Pancreas (tissue), 10 donors: ENCODE measurements at places on chromosomes 1 and 21. TPM values are rescaled to one million over a fixed set of nuclear protein-coding genes. Genes with fewer than 3 reads are reported as not detected.

DNA sequence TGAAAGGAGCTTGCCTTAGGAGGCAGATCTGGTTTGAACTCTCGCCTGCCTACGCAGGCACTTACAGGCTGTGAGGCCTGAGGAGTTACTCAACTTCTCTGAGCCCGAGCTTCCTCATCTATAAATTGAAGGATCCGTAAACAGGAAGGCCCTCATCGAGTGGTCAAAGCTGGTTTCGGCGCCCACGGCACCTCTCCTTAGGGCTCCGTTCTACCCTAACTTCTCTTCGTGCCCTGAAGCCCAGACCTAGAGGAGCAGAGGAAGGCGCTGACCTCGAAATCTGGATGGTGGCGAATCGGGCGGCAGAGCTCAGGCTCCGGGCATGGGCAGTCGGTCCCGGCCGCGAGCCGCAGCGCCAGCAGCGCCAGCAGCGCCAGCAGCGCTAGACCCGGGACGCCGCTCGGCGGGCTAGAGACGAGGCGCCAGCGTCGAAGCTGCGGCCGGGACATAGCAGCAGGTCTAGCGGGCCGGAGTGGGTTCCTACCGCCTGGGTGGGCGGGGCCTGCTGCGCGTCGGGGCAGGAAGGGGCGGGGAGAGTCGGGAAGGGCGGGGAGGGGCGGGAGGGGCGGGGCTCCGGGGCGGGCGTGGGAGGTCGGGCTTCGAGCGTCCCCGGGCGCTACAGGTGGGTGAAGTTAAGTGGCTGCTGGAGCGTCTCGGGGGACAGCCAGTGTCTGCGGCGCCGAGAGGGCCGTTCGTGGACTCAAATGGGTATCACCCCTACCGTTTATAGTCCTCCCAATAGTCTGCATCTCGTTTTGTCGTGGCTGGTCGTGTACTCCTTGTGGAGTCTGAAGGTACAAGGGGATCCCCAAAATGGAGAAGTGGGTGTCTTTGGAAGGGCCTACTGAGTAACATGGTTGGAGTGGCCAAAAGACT lies at the start of gene CTBS:
Gene CTBS, minus strand, starts transcription at position 474 of the 876 bp plus-strand sequence. Its CDS starts 25 bp downstream, at position 449.
- peak within 1 kb of the TSS; percentile 72 for H3K4me3 ChIP-seq
- H3K27ac ChIP-seq: peak within 1 kb of the TSS; percentile 98
- peak; percentile 91 for DNase-seq
- H3K36me3 ChIP-seq: no peaks in the 10 kb centered on the region
- peaks cover 12% of the 10 kb centered on the region for H3K4me1 ChIP-seq
- H3K27me3 ChIP-seq: no peaks in the 10 kb centered on the region

Gene UBL4B
- total RNA-seq: not detected

DNA sequence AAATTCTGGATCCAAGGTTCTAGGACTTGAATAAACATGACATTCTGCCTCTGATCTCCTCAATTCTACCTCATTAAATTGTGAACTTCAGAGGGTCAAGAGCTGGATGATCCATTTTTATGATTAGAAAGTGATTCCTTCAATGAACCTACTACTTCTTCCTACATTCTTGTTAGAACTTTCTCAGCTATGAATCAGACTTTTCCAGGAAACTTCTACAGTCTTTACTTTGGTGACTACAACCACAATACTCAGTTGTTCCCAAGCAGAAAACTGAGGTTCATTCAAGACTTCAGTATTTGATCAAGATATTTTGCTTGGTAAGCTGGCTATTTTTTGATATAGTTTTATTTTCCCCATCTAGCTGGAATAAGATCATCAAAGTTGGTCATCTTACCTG lies 51.4 kb downstream of the CDC7 start:
- DNase-seq: no peak
- no peak overlapping the region for H3K4me3 ChIP-seq
- H3K4me1 ChIP-seq: no peaks in the 10 kb centered on the region
- H3K36me3 ChIP-seq: no peaks in the 10 kb centered on the region

DNA sequence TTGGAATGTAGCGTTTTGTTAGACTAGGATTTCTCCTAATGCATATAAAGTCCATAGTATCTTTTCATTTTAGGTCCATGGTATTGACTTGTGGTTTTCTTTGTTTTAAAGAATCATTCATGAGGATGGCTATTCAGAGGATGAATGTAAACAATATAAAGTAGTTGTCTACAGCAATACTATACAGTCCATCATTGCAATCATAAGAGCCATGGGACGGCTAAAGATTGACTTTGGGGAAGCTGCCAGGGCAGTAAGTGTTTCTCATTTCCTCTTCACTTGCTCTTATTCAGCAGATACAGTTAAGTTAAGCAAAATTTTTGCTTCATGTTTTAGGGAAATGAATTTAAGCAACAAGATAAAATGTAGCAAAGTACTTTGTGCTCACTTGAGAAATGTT lies 25.4 kb downstream of the GNAI3 start:
- H3K4me1 ChIP-seq: peaks cover 23% of the 10 kb centered on the region
- H3K4me3 ChIP-seq: no peak overlapping the region
- DNase-seq: no peak
- no peak overlapping the region for H3K27ac ChIP-seq
- H3K27me3 ChIP-seq: no peaks in the 10 kb centered on the region
